ENCODE measurements at places on chromosomes 7 and 10. TPM values are rescaled to one million over a fixed set of nuclear protein-coding genes. Genes with fewer than 3 reads are reported as not detected.

DNA sequence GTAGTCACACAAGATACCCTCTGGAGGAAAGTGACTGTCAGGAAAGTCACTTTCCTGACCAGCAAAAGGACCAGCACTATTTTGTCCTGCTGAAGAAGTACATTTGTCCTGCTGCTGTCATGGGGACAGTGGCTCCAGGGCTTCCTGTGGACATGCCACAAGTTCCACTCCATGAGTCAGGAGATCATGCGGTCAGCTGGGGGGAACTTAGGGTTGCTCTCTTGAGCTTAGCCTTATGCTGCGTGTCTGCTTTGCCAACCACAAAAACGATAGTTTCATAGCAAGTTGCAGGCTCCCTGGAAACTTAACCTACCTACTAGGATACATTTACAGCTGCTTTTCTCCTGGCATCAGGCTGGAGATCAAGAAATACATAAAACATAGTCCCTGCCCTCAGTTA, 19.8 kb upstream of the ALOX5 start:
- no peak for DNase-seq
- no peak overlapping the region for H3K4me3 ChIP-seq
- no peaks in the 10 kb centered on the region for H3K36me3 ChIP-seq
- no peaks in the 10 kb centered on the region for H3K4me1 ChIP-seq
- H3K27ac ChIP-seq, result no peak overlapping the region

GRCh38 chr10:77188521-77188920, 449.1 kb downstream of the KCNMA1 start:
- peaks cover 40% of the 10 kb centered on the region for H3K4me1 ChIP-seq
- H3K27ac ChIP-seq, result no peak overlapping the region
- DNase-seq, result no peak
- no peaks in the 10 kb centered on the region for H3K27me3 ChIP-seq
- H3K36me3 ChIP-seq, result no peaks in the 10 kb centered on the region

DNA sequence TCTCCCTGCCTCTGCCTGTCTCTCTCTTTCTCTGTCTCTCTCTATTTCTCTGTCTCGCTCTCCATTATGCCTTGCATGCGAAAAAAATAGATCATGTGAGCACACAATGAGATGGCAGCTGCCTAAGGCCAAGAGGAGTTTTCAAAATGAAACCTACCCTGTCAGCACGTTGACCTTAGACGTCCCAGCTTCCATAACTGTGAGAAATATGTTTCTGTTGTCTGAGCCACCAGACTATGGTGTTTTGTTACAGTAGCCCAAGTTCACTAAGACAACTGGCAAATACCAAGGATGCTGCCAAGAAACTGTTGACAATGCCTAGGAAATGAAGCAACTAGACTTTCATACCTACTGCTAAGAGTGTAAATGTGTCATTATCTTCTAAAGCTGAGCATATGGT, 70.6 kb upstream of the PLXDC2 start:
- H3K36me3 ChIP-seq, result no peaks in the 10 kb centered on the region
- no peak overlapping the region for H3K4me3 ChIP-seq
- no peaks in the 10 kb centered on the region for H3K4me1 ChIP-seq

- no peaks in the 10 kb centered on the region for H3K36me3 ChIP-seq
- H3K4me3 ChIP-seq, result no peak overlapping the region
- no peak for DNase-seq
- no peaks in the 10 kb centered on the region for H3K4me1 ChIP-seq
Measured at GRCh38 chr7:5143935-5144903, 45.8 kb upstream of the WIPI2 start.

DNA sequence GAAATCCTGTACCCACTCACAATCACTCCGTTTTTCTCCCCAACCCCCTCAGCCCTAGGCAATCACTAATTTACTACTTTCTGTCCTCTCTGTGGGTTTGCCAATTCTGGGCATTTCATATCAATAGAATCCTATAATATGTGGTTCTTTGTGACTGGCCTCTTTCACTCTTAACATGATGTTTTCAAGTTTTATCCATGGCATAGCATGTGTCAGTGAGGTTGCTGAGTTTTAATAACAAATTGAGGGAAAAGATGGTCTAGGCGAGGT, 11.9 kb downstream of the PLAU start:
- H3K27ac ChIP-seq, result no peak overlapping the region
- H3K4me1 ChIP-seq, result peaks cover 42% of the 10 kb centered on the region
- H3K36me3 ChIP-seq, result no peaks in the 10 kb centered on the region
- no peaks in the 10 kb centered on the region for H3K27me3 ChIP-seq
- no peak overlapping the region for H3K4me3 ChIP-seq

DNA sequence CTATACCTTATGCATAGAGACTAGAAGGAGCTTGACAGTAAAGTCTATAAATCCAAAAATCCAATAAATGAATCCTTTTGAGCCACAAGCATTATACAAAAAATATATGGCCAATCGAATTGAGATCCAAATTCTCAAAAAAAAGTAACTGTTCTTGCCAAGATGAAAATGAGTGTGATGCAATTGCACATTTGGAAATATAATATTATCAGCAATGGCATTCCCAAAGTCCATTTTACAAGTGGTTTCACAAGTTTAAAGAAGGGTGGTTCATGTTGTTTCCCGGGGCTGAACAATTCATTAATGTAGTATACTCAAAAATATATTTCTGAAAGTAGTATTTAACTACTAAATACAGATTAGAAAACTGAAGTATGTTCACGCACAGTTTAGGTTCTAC, 7.3 kb downstream of the RP9 start:
- no peak for DNase-seq
- H3K4me3 ChIP-seq, result no peak overlapping the region
- H3K27me3 ChIP-seq, result no peaks in the 10 kb centered on the region
- H3K36me3 ChIP-seq, result peaks cover 46% of the 10 kb centered on the region

DNA sequence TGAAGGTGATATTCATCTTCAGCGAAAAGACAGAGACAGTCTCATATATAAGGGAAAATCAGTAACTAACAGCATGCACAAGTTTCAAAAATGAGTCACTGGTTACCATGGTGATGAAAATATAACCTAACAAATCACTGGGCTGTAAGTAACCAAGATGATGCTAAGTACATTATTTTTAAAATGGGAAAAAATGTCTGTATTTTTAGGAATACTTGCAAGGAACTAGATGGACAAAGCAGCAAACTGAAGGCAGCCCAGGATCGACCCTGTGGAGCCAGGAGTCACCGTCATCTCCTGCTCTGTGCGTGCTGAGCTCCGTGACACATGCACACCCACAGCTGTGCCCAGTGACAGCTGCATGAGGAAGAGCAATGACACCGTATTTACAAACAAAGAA, 137.3 kb downstream of the ELMO1 start:
- peak overlapping the region; percentile 52 for H3K27ac ChIP-seq
- no peak overlapping the region for H3K4me3 ChIP-seq
- no peaks in the 10 kb centered on the region for H3K4me1 ChIP-seq
- no peaks in the 10 kb centered on the region for H3K36me3 ChIP-seq
- H3K27me3 ChIP-seq, result no peaks in the 10 kb centered on the region

DNA sequence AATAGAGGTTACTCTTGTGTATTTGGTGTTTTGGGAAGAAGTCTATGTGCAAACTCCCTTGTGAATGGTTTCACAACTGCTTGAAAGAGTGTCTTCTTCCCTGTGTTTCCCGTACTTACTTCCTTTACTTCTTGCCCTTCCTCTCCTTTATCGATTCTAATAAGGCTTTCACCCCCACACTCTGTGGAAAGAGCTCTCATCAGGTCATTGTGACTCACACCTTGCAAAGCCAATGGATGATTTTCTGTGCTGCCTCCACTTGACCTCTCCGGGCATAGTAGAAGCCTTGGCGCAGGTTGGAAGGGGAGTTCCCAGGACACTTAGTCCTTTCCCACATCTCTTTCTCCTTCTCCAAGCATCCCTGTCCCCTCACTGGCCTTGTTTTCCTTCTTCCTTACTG, 6.2 kb upstream of the TSPAN15 start:
- no peaks in the 10 kb centered on the region for H3K36me3 ChIP-seq
- no peak for DNase-seq
- H3K4me1 ChIP-seq, result peaks cover 4% of the 10 kb centered on the region

DNA sequence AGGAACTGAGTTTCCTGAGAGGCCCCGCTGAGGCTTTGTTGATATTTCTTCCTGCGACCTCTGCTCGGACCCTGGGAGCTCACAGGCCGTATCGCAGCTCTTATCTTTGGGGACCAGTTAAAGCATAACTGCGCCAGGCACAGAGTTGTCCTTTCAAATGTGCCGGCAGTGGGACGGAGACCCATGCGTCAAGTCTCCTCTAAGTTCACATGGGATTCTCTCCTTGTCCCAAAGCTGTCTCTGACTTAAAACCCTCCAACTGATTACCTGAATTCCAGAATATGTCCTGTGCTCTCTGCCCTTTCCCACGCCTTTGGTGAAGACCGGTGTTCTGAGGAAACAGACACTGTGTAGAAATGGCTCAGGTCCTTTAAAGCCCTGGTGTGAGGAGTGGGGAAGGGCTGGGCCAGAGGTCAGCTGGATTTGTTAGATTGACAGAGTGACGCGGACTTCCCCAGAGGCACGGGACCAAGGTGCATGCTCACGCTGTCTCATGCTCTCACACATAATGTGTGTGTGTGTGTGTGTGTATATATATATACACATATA, 169.8 kb downstream of the EGFR start:
- H3K4me1 ChIP-seq, result peaks cover 62% of the 10 kb centered on the region
- no peaks in the 10 kb centered on the region for H3K27me3 ChIP-seq
- H3K4me3 ChIP-seq, result no peak overlapping the region
- H3K36me3 ChIP-seq, result peaks cover 38% of the 10 kb centered on the region
- no peak for DNase-seq

DNA sequence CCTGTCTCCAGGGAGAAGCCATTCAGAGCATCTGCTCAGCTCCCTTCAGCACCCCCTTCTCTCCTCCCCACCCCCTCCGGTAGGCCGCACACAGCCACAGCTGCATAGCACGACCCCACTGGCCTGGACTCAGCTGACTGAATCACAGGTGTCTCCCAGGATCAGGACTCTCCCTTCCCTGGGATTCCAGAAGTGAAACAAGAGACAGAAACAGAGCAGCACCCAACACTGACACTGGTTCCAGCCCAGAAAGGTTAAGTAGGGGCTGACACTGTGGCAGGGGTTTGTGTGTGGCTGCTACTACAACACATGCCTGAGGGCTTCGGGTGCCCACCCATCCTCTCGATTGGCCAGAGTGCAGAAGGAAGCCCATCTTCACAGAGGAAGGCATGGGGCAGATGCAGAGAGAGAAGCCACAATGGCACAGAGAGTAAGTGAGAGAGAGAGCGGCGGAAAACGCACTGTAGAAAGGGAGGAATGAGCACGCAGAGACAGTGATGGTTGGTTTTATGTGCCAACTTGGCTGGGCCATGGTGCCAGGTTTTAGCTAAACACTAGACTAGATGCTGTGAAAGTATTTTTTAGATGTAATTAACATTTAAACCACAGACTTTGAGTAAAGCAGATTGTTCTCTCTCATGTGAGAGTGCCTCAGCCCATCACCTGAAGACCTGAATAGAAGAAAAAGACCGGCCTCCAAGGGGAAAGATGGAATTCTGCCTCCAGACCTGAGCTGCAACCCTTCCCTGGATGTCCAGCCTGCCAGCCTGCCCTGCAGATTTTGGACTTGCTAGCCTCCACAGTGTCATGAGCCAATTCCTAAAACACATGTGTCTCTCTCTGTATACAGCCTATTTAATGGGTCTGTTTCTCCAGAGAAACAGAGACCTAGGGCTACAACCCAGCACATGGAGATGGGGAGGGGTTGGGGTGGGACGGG, 107.5 kb downstream of the GRB10 start:
- no peaks in the 10 kb centered on the region for H3K27me3 ChIP-seq
- H3K4me1 ChIP-seq, result peaks cover 26% of the 10 kb centered on the region
- peaks cover 25% of the 10 kb centered on the region for H3K36me3 ChIP-seq
- H3K27ac ChIP-seq, result no peak overlapping the region

- H3K4me1 ChIP-seq, result peaks cover 15% of the 10 kb centered on the region
- no peaks in the 10 kb centered on the region for H3K27me3 ChIP-seq
Measured at GRCh38 chr10:97607095-97607636, 17.6 kb downstream of the C10orf62 start.

DNA sequence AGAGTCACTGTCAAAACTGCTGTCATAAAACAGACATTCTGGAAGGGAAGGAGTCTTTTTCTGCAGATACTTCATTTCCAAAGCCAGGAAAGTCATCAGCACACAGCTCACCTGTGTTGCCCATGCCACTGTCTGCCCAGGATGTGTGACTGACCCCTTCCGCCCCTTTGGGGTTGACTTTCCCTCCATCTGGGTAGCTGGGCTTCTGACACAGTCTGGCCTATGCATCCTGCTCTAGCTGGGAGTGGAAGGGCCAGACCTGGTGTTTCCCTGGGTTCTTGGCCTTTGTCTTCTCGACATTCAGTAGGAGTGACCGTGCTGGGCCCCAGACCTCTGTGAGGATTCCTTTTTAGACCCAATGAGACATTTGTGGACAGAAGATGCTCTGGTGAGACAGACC, 378.9 kb upstream of the NUPR2 start:
- DNase-seq, result no peak
- no peak overlapping the region for H3K4me3 ChIP-seq
- H3K36me3 ChIP-seq, result no peaks in the 10 kb centered on the region
- no peak overlapping the region for H3K27ac ChIP-seq

DNA sequence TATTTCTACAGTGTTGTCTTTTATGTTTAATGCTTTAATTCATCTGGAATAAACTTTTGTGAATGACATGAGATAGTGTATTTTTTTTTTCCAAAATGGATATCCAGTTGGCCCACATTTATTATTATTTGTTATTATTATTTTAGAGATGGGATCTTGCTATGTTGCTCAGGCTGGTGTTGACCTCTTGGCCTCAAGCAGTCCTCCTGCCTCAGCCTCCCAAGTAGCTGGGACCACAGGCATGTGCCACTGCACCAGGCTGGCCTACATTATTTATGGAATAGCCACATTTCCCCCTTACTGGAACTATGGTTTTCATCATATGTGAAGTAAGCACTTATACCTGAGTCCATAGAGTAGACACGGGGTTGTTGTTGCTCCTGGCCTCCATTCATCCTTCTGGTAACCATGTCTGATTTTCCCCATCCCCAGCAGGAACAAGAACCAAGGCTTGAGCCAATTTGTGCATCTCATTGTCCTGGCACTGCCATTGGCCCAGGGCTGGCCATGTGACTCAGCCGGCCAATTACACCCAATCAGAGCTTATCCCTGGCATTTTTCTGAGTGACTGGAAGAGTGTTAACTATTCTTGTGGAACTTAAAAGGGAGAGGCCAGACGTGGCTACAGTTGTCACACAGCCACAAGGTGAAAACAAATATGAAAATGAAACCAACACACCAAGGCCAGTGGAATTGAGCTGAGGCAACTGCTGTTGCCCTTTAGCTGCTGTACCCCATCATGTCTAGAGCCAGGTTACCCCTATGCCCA, 23.1 kb downstream of the PRF1 start:
- no peaks in the 10 kb centered on the region for H3K36me3 ChIP-seq
- no peak for DNase-seq
- H3K4me1 ChIP-seq, result peaks cover 29% of the 10 kb centered on the region
- no peaks in the 10 kb centered on the region for H3K27me3 ChIP-seq
- no peak overlapping the region for H3K4me3 ChIP-seq

Gene CPA2
- total RNA-seq, result not detected

Gene NKX1-2
- not detected for total RNA-seq

Gene NODAL
- not detected for total RNA-seq

Gene SLC29A4
- total RNA-seq, result 7.9 TPM

Data from osteocyte (in vitro differentiated cells).